Stimulated activated CD4-positive, alpha-beta T cell treated with anti-CD3 and anti-CD28 coated beads, Interleukin-1b, Interleukin-23, amount 100 ng/mL, for 48 hours (primary cell): ENCODE measurements at places on chromosomes 4 and X.
A peak's percentile ranks its signal among the peaks of the same experiment; 100 is the strongest.

GRCh38 chrX:323721-324628 lies 5.4 kb upstream of the GTPBP6 start:
- DNase-seq = no peak

GRCh38 chrX:9644335-9644734 lies 121.3 kb downstream of the GPR143 start:
- DNase-seq = peak; percentile 38

DNA sequence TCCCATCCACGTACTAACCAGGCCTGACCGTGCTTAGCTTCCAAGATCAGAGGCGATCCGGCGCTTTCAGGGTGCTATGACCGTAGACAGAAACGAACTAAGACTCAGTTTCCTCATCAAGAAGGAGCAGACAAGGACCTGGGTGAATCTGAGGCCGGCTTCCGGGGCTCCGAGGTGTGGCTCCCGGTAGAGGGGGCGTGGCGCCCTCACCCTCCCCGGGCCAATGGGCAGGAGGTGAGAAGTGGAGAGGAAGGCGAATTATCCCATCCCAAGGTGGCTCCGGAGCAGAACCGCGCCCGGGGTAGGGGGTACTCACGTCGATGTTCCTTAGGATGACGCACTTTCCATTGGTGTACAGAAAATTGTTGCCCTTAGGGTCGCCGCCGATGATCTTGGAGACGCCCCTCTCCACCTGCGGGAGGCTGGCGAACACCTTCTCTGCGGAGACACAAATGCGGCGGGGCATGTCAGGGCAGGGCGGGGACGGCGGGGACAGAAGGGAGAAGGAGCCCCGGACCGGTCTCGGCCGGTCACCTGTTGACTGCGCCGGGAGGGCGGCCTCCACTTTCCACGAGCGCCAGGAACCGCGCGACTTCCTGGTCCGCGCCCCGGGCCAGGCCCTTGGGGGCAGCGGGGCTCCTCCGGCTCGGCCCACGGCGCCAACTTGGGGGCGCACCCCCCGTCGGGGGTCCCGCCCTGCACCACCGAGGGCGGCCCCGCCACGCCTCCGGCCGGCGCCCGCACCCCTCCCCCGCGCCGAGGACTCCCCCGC lies 616 bp downstream of the WDR1 start:
- peak; percentile 75 for DNase-seq

DNA sequence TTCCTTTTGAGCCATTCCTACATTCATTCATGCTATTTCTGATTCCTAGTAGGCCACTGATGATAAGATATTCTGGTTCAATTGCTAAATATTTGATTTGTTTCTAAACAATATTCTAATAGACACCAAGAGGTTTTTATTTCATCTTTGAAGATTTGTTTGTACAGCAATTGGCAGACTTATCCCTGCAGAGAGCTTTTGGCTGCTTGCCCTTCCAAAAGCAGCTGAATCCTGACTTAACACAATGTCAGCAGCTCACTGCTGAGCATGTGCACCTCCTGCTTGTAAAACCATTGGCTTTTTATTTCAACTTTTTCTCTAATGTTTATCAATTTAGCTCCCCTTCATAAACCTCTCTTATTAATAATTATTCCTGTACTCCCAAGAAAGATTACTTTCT lies 45.3 kb downstream of the MMRN1 start:
- DNase-seq = no peak

DNA sequence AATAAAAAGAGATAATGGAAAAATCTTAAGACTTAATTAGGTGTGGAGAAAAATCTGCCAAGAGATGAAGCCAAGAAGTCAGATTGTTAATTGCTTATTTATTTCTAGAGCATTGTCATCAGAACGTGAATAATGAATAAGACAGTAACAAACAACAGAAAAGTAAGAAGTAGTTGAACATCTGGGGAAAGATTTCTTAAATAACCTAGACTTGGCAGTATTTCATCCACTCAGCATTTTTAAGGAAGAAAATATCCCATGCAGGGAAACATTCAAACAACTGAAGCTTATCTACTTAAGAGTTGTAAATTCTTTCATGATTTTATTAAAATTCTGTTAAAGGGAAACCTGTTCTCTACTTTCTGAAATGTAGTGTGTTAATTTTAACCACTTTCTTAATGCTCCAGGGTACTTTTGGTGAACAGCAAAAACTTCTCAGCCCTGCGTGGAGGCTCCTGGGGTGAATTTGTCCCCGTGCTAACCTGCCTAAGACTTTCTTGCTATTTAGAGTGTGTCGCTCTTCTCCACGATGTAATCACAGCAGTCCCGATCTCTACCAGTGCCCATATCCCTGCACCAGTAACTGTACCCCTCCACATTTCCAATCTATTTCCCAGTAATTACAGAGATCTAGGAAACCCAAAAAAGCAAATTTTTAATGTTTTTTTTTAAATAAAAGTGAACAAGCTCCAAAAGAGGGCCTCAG lies 124.6 kb downstream of the CORIN start:
- DNase-seq = no peak

DNA sequence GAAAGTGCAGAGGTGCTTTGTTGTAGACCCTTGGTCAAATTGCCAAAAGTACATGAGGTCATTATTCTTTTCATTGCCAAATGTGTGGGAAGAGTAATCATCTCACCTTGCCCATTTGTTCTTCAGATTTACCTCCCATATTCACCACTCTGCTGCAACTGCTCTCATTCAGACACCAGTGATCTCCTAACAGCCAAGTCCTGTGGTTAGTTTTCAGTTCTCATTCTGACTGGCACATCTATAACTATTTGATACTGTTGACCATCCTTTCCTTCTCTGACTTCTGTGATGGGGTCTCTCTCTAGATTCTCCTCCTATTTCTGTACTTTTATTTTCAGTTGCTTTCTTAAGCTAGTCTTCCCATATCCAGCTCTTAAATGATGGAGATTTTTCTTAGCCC lies 39.8 kb downstream of the GRIA3 start:
- no peak for DNase-seq

GRCh38 chr4:65391382-65391781 lies 278.9 kb downstream of the EPHA5 start:
- no peak for DNase-seq

GRCh38 chr4:31538877-31539276 lies 818.7 kb downstream of the PCDH7 start:
- no peak for DNase-seq

- no peak for DNase-seq
Measured at GRCh38 chr4:133465022-133465421, 315.9 kb downstream of the PCDH10 start.

DNA sequence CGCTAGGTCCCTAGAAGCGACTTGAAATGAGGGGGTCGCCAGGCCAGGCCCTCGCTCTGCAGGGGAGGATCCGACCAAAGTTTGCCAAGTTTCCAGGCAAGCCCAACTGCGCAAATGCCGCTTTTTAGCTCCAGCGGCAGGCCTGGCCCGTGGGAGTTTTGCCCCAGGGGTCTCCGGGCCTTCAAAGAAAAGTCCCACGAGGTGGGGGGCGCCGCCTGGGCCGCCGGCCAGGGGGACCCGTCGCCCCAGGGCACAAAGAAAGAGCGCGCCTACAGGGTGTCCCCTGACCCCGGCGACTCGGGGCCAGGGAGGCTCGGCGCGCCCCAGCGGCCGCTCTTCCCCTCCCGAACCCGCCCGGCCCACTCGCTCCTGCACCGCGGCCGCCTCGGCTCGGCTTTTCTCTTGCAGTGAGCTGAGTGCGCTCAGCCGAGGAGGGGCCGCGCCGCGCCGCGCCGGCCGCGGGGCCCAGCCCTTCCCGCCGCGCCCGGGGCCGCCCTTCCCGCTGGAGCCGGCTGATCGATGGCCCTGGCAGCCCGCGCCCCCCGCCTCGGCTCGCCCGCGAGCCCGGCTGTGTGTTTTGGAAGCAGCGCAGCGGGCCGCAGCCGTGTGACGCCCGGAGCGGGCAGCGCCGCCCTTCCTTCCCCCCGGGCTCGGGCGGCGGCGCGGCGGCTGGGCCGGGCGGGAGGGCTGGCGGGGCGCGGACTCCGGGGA lies 754 bp upstream of the KLF3 start:
- DNase-seq = peak; percentile 58

GRCh38 chr4:81790477-81790876 lies 318.8 kb upstream of the RASGEF1B start:
- no peak for DNase-seq

DNA sequence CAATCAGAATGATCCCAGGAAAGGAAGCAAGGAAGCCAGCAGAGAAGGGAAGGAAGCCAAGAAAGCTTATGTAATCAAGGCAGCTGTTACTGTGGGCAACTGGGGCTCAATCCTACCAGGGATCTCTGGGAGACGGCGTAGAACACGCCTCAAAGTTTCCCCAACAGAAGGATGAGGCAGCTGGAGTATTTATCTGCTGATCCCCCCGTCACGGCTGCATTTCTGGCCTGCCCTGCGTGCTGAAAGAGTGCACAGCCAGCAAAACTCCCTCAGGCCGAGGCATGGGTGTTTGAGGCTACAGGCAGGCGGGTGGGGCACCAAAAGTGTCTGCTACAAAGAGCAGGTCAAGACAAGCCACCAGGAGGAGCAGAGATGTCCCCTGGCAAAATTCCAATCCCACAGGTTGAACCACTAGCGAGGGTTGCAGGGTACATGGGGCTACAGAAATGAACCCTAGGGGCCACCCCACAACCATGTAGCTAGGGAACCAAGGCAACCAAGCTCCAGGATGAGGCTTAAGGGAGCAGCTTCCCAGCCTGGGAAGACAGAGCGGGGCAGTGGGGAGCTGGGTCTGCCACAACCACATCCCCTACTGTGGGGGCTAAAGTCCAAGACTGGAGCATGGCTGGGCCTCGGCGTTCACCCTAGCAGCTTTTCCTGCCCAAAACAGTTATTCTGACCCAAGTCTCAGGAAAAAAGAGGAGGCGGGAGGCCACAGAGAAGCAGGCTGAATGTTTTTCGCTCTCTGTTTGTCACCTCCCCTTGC lies 113.4 kb downstream of the BCOR start:
- no peak for DNase-seq

- DNase-seq = no peak
Measured at GRCh38 chrX:13897566-13897965, 80.7 kb upstream of the GPM6B start.

- DNase-seq = no peak
Measured at GRCh38 chr4:147788791-147789190, 56.9 kb downstream of the ARHGAP10 start.

- no peak for DNase-seq
Measured at GRCh38 chr4:4591071-4591470, 49.2 kb upstream of the STX18 start.
